Immature natural killer cell (primary cell): ENCODE measurements at places on chromosomes 11 and 22.

GRCh38 chr11:64894070-64894811 is 15.8 kb upstream of the EHD1 start:
- peak; percentile 89 for DNase-seq

GRCh38 chr11:130212431-130212961 is 52.9 kb downstream of the ST14 start:
- DNase-seq, result no peak

- DNase-seq, result no peak
Measured at GRCh38 chr22:45087802-45088201, 75.9 kb upstream of the NUP50 start.

GRCh38 chr22:42651134-42651533 is 1.9 kb upstream of the CYB5R3 start:
- DNase-seq, result no peak

GRCh38 chr11:126766440-126766839 is 234.1 kb downstream of the KIRREL3 start:
- DNase-seq, result no peak

DNA sequence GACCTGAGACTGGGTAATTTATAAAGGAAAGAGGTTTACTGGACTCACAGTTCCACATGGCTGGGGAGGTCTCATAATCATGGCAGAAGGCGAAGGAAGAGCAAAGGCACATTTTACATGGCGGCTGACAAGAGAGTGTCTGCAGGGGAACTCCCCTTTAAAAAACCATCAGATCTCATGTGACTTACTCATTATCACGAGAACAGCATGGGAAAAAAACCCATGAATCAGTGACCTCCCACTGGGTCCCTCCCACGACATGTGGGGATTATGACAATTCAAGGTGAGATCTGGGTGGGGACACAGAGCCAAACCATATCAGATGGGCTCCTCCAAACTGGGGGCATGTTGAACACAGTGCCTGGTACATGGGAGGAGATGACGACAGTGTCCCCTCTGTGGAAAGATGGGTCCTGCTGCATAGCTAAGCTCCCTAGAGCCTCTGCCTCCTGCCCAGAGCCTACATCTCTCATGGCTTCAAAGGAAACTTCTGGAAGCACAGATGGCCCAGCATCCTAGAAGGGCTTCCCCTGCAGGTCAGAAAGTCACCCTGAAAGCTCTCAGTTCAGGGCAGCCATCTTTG is 46.1 kb downstream of the MYEOV start:
- DNase-seq, result no peak

- peak; percentile 44 for DNase-seq
Measured at GRCh38 chr22:24601217-24602104, 1.5 kb upstream of the GGT1 start.

DNA sequence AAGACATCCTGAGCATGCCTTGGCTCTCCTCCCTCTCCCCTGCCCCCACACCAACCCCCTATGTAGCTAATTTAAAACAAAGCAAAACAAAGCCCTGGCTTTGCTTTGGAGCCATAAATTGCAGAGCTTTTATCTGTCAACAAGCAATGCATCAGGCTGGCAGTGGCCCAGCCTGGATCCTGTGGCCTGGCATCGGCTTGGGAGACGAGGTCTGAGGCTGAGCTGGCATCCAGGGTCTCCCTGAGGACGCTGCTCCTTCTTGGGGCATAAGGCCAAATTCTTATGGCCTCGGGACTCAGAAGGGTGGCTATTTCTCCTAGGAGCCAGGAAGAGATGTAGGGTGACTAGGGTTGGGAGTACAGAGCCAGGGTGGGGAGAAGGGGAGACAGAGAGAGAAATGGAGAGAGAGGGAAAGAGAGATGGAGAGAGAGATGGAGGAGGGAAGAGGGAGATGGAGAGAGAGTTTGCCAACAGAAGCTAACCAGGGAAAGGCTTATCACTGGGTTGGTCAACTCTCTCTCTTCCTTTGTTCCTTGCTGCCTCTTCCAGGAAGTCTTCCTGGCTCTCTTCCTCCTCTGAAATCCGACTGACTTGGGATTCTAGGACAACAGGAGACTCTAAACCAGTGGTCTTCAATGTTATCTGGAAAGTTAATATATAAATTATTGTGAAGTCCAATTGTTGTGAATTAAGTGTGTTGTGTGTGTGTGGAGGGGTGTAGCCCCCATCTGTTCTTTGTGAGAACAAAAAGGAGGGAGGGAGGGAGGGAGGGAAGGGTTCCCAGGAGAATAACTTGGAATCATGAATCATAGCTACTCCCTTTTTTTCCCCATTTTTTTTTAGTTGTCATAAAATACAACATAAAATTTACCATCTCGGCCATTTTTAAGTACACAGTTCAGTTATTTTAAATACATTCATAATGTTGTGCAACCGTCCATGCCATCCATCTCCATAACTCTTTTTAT is 29.1 kb downstream of the TSPAN18 start:
- no peak for DNase-seq

GRCh38 chr22:43270314-43270908 is 72.8 kb downstream of the SCUBE1 start:
- DNase-seq, result no peak

DNA sequence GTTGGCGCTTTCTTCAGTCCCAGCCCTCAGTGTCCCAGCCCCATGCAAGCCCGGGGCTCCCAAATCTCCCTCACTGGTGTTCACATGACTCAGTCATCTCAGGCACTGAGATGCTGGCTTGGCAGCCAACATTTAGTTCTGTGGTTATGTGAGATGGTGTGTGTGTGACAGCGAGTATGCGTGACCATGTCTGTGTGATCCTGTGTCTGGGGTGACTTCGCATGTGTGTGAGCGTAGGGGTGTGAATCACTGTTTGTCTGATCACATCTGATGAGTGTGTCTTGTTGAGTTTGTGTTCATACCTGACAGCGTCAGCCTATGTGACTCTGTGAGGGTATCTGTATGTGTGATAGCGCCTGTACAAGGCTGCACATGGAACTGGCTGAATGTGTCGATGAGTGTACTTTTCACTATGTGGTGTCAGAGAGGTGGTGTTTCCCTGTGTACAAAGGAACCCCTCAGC is 16.2 kb downstream of the CREB3L1 start:
- DNase-seq, result no peak

- DNase-seq, result no peak
Measured at GRCh38 chr11:39724404-39724803, 1735.0 kb downstream of the LRRC4C start.

GRCh38 chr11:121575963-121576290 is 123.2 kb upstream of the SORL1-AS1 start:
- DNase-seq, result no peak

- DNase-seq, result no peak
Measured at GRCh38 chr11:7651140-7651551, 22.2 kb downstream of the CYB5R2 start.

DNA sequence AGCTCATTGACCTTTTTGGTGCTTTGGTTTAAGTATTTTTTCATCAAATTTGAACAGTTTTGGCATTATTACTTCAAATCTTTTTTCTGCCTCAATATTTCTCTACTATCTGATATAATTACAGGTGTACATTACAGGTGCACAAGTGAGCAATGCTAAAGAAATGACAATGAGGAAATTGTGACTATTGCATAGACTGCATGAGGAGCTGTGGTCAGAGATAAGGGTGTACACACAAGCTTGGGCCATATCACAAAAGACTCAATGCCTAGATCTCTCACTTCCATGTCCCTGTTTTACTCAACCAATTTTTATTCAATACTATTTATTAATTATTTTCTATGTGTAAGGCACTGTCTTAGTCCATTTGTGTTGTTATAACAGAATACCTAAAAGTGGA is 251.0 kb upstream of the UBASH3B start:
- no peak for DNase-seq

DNA sequence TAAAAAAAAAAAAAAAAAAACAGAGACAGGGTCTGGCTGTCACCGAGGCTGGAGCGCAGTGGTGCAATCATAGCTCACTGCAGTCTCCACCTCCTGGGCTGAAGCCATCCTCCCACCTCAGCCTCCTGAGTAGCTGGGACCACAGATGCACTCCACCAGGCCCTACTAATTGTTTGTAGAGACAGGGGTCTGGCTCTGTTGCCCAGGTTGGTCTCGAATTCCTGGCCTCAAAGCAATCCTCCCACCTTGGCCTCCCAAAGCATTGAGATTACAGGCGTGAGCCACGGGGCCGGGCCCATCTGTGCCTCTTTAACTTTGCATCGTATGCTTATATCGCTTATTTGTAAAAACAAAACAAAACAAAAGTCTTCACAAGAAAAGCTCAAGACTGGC is 3.1 kb downstream of the CPT1A start:
- DNase-seq, result peak; percentile 51

GRCh38 chr22:33788927-33789326 is 131.3 kb downstream of the LARGE1 start:
- no peak for DNase-seq

DNA sequence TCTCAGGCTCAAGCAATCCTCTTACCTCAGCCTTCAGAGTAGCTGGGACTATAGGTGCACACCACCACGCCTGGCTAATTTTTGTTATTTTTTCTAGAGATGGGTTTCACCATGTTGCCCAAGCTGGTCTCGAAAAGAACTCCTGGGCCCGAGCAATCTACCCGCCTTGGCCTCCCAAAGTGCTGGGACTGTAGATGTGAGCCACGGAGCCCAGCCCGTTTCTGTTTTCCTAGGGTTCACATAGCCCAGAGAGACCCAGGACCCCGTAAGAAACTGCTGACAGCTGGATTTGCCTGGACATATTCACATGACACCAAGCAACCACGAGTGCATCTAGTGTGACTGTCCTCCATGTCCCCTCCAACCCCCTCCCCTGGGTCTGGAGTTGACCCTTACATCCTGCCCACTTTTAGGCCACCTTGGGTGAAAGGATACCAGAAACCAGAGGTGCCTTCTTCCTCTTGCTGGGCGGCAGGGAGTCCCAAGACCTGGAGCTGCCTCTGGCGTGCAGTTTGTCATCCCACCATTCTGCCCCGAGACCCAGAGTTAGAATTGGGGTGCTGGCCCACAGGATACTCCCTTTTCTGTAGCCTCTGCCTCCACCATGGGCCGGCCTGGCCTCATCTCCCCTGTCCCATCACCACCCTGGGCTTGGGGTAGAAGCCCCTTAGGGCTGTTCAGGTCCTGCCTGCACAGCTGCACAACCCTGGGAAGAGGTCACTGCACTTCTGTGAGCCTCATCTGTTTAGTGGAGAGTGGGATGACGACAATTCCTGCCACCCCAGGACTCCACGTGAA is 3.7 kb upstream of the RIN1 start:
- no peak for DNase-seq

- DNase-seq, result no peak
Measured at GRCh38 chr11:134471087-134471715, 59.2 kb upstream of the B3GAT1 start.

DNA sequence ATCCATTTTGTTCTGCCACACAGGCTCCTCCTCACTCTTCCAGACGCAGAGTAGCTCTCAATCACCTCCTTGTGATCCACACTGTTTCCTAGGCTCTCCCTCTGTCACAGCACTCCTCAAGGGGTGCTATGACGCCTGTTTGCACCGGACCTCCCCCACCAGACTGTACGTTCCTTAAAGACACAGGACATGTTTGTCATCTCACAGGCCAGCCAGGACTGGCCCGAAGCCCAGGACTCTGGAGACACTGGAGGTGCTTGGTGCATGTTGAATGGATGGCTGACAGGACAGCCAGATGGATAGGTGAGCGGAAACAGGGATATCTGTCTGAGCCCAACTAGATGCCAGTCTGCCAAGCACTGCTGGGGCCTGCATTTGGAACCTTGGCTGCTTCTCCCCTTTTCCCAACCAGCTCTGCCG is 13.6 kb downstream of the PLA2G6 start:
- no peak for DNase-seq

- no peak for DNase-seq
Measured at GRCh38 chr22:32164075-32164860, 5.2 kb upstream of the C22orf42 start.

- no peak for DNase-seq
Measured at GRCh38 chr11:24400059-24400665, 96.7 kb upstream of the LUZP2 start.

- DNase-seq, result no peak
Measured at GRCh38 chr11:57646194-57646798, 3.4 kb downstream of the YPEL4 start.

DNA sequence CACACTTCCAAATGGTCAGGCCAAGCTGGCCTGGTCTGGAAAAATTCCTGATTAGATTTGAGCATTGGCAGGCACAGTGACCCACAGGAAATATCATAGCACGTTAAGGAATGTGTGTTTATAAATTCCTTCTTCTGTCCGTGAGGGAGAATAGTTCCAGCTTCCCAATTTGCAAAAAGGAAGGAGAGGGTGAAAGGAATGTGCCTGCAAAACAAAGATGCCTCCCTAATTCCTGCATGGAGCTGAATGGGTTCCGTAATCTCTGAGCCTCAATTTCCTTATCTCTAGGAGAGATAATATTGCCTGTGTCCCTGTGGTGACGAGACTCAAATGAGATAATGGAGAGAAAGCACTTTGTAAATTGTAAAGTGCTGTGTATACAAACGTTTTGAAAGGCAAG is 105.1 kb downstream of the FEZ1 start:
- DNase-seq, result no peak

DNA sequence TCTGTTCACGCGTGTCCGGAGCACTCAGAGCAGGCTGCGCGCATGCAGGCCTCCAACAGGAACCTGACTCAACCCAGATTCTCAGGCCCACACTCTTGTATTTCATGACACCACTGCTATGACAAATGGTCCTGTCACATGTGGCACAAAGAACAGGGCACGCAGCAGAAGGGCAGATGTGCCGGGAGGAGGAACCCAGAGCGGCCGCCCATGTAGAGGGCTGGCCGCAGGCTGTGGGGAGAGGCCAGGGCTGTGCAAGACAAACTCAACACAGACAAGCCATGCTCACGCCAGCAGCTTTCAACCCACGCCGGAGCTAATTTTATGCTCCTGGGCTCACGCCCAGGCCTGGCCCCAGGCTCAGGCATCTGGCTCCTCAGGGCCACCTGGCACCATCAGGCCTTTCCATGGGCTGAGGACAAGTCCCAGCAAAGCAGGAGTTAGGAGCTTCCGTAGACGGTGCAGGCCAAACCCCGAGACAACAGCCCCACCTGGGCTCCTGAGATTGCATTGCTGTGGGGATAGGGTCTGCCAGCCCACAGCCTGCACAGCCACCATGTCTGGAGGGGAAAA is 40.0 kb downstream of the DUSP8 start:
- no peak for DNase-seq

DNA sequence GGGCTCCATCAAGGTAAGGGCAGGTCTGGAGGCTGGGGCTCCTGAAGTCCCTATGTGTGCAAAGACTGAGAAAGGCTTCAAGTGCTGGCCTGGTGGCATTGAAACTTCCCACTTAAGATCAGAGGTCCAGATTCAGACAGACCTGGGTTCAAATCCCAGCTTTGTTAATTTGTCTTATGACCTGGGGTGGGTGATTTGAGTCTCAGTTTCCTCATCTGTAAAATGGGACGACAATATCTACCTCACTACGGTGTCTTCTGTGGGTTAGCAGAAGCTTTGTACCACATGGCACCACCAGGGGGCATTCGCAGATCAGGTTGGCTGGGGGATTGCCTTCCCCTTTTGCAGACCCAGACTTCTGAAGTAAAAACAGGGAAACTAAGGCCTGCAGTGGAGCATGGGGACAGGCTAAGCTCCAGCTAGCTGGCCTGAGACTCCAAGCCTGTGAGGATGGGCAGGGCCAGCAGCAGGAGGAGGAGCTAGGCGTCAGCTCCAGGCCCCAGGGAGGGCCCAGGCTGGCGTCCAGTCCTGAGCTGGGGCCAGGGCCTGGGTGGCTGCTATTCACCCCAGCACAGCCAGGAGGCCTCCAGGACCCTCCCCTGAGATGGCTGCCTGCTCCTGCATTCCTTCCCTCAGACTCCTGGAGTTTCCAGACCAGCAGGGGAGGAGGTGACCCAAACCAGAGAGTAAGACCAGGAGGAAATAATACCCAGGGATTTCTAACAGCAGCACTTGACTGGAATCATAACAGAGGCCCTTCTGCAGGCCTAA is 1.5 kb downstream of the CASTOR1 start:
- peak; percentile 84 for DNase-seq
